Activated naive CD4-positive, alpha-beta T cell (primary cell): ENCODE measurements at places on chromosomes 6 and 20.

DNA sequence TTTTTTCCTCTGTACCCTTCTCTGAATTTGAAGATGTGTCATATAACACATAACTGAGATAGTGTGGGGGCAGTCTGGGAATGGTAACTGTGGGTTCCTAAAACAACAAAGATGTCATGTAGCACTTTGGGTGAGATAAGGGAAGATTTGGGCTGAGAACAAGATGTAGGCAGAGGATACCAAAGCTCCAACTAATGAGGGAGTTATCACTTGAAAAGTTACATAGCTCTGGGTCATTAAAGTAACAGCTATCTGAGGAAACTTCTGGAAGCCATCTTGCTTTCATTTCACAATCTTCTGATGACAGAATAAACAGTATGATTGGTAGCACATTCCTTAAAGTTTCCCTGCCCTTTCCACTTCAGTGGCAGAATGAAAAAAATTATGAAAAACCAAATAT, 255.4 kb downstream of the TBX18 start:
- no peak for DNase-seq

GRCh38 chr20:58685988-58686387, 6.6 kb upstream of the NPEPL1 start:
- no peak for DNase-seq

DNA sequence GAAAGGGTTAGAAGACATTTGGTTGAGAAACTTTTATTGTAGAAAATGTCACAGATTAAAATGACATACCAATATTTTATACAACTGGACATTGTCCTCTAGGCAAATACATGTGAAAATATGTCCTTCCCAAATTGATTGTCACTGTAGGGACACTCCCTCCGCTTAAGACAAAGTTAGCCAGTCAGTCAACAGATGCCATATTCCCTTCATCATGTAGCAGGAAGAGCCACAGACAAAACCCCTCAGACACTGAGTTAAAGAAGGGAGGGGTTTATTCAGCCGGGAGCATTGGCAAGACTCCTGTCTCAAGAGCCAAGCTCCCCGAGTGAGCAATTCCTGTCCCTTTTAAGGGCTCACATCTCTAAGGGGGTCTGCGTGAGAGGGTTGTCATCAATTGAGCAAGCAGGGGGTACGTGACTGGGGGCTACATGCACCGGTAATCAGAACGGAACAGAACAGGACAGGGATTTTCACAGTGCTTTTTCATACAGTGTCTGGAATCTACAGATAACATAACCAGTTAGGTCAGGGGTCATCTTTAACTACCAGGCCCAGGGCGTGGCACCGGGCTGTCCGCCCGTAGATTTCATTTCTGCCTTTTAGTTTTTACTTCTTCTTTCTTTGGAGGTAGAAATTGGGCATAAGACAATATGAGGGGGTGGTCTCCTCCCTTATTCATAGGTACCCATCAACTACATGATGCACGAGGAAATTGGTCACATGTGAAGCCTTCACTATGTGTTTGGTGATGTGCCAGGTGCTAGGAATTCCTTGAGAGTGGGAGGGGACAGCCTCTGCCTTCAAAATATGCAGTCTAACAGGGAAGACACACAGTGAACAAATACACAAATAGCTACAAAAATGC, 155.7 kb upstream of the CDYL start:
- DNase-seq = no peak

DNA sequence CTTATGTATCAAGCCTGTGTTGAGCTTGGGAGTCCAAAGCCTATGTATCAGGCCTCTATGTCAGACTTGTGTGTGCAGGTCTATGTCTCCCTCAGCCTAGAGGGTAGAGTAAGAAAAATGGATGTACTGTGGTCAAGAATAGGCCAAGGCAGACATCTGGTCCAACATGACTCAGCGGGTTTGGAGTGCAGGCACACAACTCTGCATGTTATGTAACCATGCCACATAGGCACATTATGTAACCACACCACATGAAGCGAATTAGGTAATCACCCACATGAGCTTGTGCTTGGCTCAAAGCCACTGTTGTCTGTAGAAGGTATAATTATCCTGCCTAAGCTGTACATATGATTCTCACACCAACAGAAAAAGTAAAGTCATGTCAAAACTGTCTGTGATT, 1190.5 kb upstream of the EYS start:
- no peak for DNase-seq

GRCh38 chr20:2746636-2747265, 53.7 kb downstream of the CPXM1 start:
- no peak for DNase-seq

- no peak for DNase-seq
Observed at GRCh38 chr6:139871803-139872510, 497.5 kb upstream of the CITED2 start.

GRCh38 chr6:71982389-71982788, 96.0 kb downstream of the RIMS1 start:
- no peak for DNase-seq

GRCh38 chr6:168880271-168880670, 373.4 kb downstream of the THBS2 start:
- no peak for DNase-seq

DNA sequence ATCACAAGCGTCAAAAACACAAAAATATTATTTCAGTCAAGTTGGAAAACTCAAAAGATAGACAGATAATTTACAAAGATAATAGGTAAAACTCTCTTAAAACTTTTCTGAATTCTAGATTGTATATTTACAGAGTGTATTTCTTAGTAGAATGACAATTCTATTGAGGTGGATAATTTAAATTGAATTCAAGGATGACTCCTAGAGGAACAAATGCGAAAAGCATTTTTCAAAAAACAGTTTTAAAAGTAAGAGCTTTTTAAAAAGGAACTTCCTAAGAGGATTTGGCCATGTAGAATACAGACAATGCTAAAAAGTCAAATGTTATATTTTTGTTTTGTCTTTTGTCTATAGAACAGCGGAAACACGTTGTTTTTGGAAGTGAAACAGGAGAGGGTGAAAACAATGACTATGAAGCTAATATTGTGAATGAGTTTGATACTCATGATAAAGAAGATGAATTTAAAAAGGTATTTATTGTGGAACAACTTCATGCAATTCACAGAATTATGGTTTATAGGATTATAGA, 90.1 kb downstream of the DNAH8 start:
- no peak for DNase-seq

- DNase-seq = no peak
Observed at GRCh38 chr6:4910037-4910760, 93.6 kb downstream of the RPP40 start.

- DNase-seq = no peak
Observed at GRCh38 chr6:39274471-39274870, 39.7 kb downstream of the KCNK17 start.

DNA sequence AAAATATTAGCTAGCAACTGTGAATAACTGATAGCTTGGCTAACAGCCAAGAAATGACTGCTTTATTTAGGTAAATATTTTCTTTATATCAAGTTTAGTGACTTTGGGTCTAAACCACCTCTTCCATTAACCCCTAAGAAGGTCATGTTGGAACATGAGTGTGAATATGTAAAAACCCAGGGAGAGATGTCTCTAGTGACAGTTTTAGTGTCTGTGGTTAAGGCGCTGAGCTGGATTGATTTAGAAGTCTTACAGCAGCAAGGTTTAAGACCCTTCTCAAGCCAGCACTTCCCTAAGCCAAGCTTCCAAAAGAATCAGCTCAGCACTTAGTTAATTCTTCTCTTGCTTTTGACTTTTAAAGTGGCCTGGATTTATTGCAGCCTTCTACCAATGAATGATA, 11.4 kb upstream of the SIRT5 start:
- DNase-seq = no peak

DNA sequence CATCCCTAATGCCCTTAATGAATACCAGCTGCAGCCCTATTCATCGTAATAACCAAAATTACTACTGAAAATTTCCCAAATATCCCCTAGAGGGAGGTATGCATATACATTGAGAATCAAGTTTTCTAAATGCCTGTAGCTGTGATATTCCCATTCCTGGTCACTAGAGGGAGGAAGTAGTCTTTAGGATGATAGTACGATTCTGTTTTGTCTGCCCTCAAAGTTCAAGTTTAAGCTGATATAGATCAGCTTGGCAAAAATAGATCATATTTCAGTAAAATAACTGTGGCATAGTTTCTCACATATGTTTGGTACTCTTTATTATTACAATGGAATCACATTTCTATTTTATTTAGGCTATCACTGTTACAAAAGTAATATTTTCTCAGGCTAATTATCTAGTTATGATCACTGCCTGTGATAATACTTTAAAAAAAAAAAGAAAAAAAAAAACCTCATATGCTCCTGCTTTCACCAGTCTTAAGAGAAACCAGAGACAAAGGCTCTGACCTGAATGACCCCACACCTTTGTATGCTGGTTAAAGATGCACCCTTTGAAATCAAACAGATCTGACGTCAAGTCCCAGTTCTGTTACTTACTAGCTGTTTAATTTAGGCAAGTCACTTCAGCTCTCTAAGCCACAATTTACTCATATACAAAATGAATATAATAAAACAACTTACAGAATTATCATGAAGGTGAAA, 11.0 kb downstream of the TSPYL1 start:
- no peak for DNase-seq

DNA sequence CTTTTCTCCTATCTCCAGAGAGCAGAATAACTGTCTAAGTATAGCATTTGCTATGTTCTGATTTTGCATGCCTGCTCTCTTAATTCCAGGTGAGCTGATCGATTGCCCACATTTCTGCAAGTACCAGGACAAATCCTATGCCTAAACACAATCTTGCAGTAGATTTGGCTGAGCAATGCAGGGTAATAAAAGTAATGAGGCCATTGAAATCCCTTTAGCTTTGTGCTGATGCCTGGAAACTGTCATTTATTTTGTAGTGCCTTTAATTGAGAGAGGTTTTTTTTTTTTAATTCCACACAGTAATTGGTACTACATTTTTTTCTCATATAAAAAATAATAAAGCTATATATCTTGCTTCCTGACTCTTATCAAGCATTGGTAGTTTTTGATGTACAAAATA, 252.3 kb downstream of the NKAIN2 start:
- DNase-seq = no peak

DNA sequence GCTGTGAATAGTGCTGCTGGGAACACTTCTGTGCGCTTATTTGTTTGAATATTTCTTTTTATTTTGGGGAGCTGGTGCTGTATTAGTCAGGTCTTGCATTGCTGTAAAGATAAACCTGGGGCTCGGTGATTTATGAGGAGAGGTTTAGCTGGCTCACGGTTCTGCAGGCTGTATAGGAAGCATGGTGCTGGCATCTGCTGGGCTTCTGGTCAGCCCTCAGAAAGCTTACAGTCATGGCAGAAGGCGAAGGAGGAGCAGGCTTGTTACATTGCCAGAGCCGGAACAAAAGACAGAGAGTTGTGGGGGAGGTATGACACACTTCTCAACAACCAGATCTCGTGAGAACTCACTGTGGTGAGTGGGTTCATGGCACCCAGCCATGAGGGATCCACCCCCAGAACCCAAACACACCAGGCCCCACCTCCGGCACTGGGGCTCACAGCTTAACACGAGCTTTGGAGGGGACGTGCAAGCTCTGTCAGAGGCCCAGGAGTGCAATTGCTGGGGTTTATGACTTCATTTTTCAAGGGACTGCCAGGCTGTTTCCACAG, 68.8 kb upstream of the GATA5 start:
- no peak for DNase-seq

- DNase-seq = no peak
Observed at GRCh38 chr6:144415835-144416237, 130.7 kb downstream of the UTRN start.

DNA sequence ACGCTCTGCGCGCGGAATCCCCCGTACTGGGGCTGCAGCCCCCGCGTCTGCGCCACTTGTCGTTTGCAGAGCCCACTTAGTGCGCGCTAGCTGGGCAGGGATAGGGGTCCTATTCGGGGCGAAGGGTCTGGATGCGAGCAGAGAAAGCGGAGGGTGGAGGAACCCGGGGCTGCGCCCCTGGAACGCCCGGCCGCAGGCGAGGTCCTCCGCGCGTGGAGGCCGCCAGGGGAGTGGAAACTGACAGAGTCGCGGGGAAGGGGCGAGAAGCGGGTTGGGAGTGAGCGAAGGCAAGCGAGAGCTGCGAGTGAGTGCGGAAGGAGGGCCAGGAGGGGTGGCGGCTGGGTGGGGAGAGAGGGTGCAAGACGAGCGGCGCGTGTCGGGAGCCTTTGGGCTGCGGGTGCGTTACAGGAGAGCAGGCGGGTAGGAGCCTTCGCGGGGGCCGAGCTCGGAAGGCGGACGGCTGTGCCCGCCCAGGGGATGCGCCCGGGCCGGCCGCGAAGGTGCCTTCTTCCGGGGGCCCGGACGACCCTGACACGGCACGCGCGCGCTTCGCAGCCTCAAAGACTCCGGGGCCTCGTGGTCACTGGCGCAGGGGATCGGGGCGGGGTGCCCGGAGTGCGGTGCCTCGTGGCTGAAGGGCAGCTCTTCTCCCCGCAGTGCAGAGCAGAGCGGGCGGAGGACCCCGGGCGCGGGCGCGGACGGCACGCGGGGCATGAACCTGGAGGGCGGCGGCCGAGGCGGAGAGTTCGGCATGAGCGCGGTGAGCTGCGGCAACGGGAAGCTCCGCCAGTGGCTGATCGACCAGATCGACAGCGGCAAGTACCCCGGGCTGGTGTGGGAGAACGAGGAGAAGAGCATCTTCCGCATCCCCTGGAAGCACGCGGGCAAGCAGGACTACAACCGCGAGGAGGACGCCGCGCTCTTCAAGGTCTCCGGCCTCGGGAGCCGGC, 1.2 kb downstream of the IRF4 start:
- peak; percentile 25 for DNase-seq

- DNase-seq = no peak
Observed at GRCh38 chr6:125114248-125114858, 39.2 kb upstream of the TPD52L1 start.

DNA sequence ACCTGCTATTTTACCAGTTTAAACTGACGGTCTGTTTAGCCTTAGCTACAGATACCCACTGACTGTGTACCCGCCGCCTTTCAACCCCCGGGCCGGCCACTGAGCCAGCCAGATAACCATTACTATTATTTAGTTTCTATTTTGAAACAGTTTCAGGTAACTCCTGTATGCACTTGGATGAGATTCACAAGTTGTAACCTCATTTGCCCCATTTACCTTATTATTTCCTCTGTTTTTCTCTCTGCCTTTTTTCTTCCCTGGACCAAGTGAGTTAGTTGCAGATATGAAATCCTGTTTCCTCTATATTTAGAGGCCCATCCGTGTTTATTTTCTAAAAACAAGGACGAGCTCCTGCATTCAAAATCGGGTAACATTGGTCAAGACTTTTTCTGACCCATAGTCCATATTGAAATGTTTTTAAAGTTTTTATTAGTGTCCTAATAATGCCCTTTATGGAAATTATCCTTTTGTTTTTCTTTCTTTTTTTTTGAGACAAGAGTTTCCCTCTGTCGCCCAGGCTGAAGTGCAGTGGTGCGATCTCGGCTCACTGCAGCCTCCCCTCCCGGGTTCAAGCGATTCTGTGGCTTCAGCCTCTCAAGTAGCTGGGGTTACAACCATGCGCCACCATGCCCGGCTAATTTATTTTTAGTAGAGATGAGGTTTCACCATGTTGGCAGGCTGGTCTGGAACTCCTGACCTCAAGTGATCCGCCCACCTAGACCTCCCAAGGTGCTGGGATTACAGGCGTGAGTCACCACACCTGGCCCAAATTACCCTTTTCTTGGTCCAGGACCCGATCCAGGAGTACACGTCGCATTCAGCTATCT, 767 bp downstream of the AP5S1 start:
- no peak for DNase-seq

GRCh38 chr6:155263373-155264063, at the start of gene CLDN20:
Gene CLDN20 (plus strand): TSS chr6:155264013. CDS start chr6:155275720, 11,707 bp downstream.
- DNase-seq = no peak
